Breast epithelium (tissue), 4 donors: ENCODE measurements at places on chromosomes 6 and 20. TPM values are rescaled to one million over a fixed set of nuclear protein-coding genes. Genes with fewer than 3 reads are reported as not detected.

The SMLR1 gene
- total RNA-seq, result not detected

DNA sequence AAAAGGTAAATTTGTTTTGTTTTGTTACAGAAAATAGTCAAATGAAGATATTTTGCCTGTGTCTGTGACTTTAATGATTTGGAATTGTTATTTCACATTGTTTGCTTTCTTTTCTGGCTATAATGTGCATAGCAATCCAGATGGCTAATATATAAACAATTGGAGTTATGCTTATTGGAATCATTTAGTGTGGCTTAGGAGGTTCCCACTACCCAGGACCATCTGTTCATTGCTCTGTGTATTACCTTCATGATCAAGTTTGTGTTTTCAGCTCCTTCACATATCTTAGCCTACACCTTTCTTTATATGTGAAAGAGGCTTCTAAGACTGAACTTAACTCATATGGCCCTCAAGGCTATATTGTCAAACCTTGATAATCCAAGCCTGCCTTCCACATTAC, 232.9 kb downstream of the BCKDHB start:
- no peaks in the 10 kb centered on the region for H3K36me3 ChIP-seq
- no peaks in the 10 kb centered on the region for H3K4me1 ChIP-seq
- H3K4me3 ChIP-seq, result no peak overlapping the region
- H3K27ac ChIP-seq, result no peak overlapping the region

DNA sequence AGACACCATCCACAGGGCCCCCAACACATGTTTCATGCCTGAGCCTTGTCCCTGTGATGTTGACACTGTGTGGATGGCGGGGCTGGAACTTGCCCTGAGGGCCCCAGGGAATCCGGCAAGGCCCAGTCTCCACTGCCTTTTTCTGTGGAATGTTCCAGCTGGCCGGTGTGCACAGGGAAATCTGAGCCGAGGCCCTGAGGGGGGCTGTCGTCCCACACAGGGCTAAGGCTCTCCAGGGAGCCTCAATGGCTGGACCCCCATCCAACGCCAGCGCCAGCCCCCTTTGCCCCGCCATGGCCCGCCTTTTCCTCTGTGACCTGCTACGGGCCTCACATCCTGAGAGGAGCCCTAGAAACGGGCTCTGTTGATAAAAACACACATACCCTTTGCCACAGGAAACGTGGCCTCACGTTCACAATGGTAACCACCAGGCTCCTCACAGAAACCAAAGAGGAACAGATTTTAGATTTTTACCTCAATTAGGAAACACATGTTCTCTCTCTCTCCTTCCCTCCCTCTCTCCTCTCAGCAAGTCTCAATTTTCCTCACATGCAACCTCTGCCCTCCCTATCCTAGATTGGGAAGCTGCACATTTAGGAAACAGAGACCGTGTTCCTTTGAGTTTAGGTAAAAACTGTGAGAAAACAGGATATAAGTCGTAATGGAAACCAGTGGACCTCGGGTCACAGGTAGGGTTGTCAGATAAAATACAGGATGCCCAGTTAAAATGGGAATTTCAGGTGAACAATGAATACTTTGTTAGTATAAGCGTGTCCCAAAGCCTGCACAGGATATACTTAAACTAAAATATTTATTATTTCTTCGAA, 13.7 kb upstream of the ZNF831 start:
- no peaks in the 10 kb centered on the region for H3K27me3 ChIP-seq
- H3K4me3 ChIP-seq, result no peak overlapping the region
- peaks cover 10% of the 10 kb centered on the region for H3K4me1 ChIP-seq
- H3K27ac ChIP-seq, result peak overlapping the region; percentile 62
- no peak for DNase-seq
- H3K36me3 ChIP-seq, result no peaks in the 10 kb centered on the region

GRCh38 chr6:104640150-104640700, 219.5 kb downstream of the HACE1 start:
- H3K4me1 ChIP-seq, result no peaks in the 10 kb centered on the region
- H3K27ac ChIP-seq, result no peak overlapping the region
- H3K36me3 ChIP-seq, result no peaks in the 10 kb centered on the region
- DNase-seq, result no peak
- peak overlapping the region; percentile 1 for H3K4me3 ChIP-seq
- no peaks in the 10 kb centered on the region for H3K27me3 ChIP-seq

- H3K4me3 ChIP-seq, result no peak overlapping the region
- H3K4me1 ChIP-seq, result no peaks in the 10 kb centered on the region
- no peak for DNase-seq
- H3K27ac ChIP-seq, result no peak overlapping the region
- no peaks in the 10 kb centered on the region for H3K36me3 ChIP-seq
- H3K27me3 ChIP-seq, result no peaks in the 10 kb centered on the region
These were observed 11.6 kb upstream of the DSE start for GRCh38 chr6:116359131-116359530.
